ENCODE measurements at places on chromosomes 7 and 10.

GRCh38 chr7:109259151-109259550 lies 689.5 kb downstream of the DNAJB9 start:
- DNase-seq = no peak

- no peak for DNase-seq
These were observed 79.8 kb downstream of the EPDR1 start for GRCh38 chr7:38000272-38000671.

DNA sequence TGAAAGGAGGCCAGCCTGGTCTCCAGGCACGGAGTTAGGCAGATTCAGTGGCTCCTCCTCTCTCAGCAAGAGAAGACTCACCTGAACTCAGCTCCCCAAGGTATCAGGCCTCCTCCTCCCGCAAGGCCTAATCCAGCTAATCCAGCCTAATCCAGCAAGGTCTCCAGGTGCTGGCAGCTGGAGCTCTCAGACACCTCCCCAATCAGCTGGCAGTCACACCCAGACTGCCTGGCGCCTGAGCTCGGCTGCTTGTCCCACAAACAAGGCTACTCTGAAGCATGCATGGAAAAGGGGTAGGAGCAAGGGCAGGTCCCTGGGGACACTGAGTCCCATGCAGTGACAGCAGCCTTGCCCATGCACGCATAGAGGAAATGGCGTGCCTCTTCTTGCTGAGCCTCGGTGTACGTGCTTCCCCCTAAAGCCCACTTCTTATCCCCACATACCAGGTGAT lies 3.3 kb upstream of the OPN4 start:
- no peak for DNase-seq

- no peak for DNase-seq
These were observed 32.4 kb downstream of the TACC2 start for GRCh38 chr10:122021379-122021778.

- no peak for DNase-seq
These were observed at the start of gene C10orf90 for GRCh38 chr10:126670056-126670894. Gene C10orf90 (minus strand): TSS chr10:126670693. CDS start chr10:126670480, 213 bp downstream.

- no peak for DNase-seq
These were observed 23.6 kb upstream of the STK17A start for GRCh38 chr7:43559171-43559945.

DNA sequence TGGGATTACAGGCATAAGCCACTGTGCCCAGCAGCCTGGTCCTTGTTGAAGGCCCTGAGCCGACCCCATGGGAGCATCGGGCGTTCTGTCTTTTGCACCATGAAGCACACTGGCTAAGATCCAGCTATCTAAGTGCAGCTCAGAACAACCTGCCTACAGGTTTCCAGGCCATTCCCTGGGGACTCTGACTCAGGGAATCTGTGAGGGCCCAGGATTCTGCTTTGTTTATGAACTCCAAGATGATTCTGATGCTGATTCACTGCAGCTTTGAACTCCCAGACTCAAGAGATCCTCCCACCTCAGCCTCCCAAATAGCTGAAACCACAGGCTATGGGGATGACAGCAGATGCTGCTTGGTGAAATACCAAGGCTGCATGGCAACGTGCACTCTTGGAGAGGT lies 30.2 kb downstream of the NPTX2 start:
- DNase-seq = no peak

GRCh38 chr7:159010411-159010810 lies 134.3 kb downstream of the VIPR2 start:
- no peak for DNase-seq

DNA sequence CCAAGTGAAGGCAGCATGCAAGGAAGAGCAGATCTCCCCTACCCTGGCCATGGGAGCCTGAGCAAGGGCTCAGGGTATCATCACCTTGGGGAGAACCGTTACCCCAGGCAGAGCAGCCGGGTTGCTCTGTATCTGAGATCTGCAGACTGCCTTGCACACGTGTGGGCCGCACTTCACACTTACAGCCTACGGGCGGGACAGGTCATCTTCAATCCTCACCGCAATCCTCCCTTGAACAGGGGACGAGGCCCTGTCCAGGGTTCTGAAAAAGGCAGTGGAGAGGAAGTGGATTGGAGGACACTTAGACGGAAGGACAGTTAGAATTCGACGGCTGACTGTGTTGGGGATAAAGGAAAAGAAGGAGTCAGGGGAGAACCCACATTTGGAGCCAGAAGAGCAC lies 51.4 kb downstream of the NPS start:
- DNase-seq = no peak

GRCh38 chr10:25820874-25821273 lies 113.2 kb upstream of the MYO3A start:
- DNase-seq = no peak

GRCh38 chr7:142787034-142787768 lies 16.4 kb downstream of the PRSS2 start:
- no peak for DNase-seq

DNA sequence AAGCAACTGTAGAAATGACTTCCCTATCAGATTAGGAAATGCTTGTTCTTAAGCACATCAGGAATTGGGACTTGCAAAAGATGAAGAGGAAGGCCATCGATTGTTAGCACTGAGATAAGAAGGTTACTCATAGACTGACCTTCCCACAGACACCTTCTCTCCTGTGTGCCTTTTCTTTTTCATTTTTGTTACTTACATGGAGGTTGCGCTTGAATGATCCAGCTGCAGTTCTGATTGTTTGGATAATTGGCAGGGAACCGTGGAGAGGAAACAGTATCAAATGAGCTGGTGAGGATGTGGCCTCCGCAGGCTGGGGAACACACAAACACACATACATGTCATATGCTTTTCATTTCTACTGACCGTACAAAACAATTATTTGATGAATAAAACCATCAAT lies 134.9 kb upstream of the RSU1 start:
- DNase-seq = no peak

- DNase-seq = no peak
These were observed 203.7 kb downstream of the EBF3 start for GRCh38 chr10:129760416-129760815.

GRCh38 chr10:125050383-125050782 lies 108.5 kb downstream of the ZRANB1 start:
- DNase-seq = no peak

GRCh38 chr10:125562737-125563136 lies 120.2 kb downstream of the TEX36 start:
- DNase-seq = no peak

DNA sequence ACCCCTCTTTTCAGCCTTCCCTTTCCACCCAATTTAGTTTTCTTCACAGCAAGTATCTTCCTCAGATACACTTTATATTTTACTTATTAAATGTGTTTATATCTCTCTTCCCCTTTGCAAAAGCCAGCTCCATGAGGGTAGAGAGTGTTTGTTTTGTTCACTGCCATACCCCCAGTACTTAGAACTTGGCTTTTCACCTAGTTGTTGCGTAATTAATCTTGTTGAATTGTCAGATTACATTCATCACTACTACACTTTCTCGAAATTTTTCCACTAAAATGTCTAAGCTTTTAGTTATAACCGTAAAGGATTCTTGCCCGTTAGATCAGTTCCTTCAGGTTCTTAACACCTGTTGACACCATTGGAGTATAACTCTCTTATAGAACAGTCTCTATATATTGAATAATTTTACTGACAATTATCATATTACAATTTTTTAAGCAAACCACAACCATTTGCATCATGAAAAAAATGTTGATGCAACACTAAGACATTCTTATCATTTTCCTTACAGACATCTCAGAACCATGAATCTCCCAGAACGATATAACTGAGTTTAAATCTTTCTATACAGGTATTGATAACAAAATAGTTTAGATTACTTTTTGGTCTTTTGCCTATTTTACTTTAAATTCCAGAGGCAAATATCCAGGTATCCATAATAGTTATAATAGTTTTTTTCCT lies 29.9 kb downstream of the VWDE start:
- DNase-seq = no peak

DNA sequence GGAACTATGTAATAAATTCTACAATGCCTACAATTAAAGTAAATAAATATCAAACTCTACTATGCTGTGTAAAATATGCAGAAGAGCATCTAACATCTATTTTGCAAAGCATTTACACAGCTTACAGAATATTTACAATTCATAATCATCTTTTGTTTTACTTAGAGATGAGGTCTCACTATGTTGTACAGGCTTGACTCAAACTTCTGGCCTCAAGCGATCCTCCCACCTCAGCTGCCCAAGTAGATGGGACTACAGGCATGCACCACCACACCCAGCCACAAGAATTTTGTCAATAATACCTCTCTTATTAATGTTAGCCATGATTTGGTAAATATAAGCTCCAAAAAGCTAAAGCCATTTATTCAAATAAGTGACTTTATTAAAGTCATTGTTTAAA lies 21.9 kb upstream of the CAV2 start:
- no peak for DNase-seq

- DNase-seq = no peak
These were observed 13.6 kb upstream of the STAMBPL1 start for GRCh38 chr10:88866454-88866853.

GRCh38 chr7:137816696-137817320 lies 30.0 kb downstream of the DGKI start:
- DNase-seq = no peak

DNA sequence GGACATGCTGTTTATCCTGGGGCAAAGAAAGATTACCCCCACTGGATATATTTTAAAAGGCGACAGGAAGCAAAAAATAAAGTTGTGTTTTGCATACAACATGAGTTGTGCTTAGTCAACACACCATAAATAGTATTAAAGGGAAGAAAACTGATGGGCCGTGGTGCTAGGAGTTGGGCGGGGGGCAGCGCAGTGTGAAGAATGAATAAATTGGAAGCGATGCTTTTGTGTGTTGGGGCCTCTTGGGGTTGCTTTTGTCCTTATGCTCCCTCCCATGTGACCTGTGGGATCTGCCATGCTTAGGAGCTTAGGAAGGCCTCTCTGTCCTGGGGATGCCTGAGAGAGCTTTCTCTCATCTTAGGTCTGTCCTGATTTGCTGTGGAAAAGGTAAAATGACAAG lies 35.0 kb upstream of the AGR3 start:
- DNase-seq = no peak

DNA sequence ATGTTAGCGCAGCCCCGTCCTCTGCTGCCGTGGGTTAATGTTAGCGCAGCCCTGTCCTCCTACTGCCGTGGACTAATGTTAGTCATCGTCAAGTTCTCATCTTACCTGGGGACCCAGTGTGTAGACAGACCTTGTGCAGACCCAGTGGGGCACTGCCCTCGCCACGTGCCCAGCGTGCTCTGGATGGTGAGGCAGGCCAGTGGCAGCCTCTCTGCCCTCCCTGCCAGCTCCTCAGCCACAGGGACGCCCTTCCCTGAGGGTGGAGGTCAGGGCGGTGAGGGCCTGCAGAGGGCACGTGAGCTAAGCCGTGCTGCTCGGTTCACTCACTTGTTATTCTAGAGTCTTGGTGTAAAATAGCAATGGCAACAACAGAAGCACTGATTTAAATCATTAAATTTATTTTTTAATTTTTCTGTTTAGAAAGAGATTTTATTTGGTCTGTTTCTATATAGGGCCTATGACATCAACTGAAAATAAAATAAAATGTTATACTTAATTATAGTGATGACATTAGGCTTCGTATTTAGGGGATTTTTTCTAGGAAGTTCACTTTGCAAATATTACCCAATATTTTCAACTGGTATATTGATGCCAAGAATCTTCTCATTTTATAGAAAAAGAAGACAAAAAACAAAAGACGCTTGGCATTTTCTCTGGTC lies 48.4 kb downstream of the NKX6-2 start:
- DNase-seq = no peak

DNA sequence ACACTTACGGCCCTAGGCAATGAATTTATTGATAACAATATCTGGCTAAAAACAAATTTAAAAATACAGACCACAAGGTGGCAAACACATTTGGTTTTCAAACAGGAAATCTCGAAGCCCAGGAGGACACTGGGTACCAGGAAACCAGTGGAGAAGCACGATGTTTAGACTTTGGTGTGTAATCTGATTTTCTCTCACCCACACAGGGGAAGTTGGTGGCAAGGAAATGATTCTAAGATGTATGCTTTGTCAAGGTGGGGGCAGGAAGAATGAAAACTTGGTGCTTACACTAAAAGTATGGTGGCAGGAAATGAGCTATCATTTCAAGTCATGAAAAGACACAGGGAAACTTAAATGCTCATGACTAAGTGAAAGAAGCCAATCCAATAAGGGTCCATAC lies 113.2 kb upstream of the ANKRD1 start:
- no peak for DNase-seq

GRCh38 chr10:7696545-7696944 lies 6.6 kb upstream of the ITIH2 start:
- no peak for DNase-seq

- DNase-seq = no peak
These were observed 67.7 kb downstream of the ZMIZ1 start for GRCh38 chr10:79136236-79137005.

- no peak for DNase-seq
These were observed 1.2 kb downstream of the SFRP4 start for GRCh38 chr7:37915438-37915837.

GRCh38 chr7:80411621-80412020 lies 100.2 kb downstream of the GNAT3 start:
- no peak for DNase-seq

- no peak for DNase-seq
These were observed 105.9 kb downstream of the CPEB3 start for GRCh38 chr10:92184977-92185376.
